ENCODE measurements at places on chromosomes 16 and 17.

DNA sequence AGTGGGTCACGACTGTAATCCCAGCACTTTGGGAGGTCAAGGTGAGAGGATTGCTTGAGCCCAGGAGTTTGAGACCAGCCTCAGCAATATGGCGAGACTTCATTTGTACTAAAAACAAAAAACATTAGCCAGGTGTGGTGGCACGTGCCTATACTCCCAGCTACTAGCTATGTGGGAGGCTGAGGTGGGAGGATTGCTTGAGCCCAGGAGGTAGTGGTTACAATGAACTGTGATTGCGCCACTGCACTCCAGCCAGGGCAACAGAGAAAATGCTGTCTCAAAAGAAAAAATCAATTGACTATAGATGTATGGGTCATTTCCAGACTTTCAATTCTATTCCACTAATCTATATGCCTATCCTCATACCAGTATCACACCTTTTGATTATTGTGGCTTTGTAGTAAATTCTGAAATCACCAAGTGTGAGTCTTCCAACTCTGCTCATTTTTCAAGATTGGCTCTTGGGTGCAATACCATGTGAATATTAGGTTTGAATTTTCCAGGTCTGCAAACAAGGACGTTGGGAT lies 27.2 kb upstream of the CEP20 start:
- DNase-seq: no peak

- no peak for DNase-seq
These were observed 51.5 kb downstream of the CHCT1 start for GRCh38 chr17:60473788-60474187.

DNA sequence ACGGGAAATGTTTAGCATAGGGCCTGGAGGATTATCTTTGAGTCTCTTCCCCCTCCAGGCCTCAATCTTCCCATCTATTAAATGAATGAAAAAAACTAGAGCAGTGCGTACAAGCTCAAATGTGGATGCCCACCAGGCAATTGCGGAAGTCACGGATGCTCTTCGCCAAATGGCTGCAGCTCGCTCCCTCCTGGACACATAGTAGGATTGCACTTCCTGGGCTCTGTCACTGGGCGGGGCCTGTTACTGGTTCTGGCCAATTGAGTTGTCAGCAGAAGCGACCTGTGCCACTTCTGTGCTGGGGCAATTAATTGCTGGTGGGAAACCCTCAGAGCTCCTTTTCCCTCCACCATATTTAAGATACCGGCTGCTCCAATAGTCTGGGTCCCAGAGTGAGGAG lies 168.2 kb upstream of the IRX6 start:
- DNase-seq: no peak

DNA sequence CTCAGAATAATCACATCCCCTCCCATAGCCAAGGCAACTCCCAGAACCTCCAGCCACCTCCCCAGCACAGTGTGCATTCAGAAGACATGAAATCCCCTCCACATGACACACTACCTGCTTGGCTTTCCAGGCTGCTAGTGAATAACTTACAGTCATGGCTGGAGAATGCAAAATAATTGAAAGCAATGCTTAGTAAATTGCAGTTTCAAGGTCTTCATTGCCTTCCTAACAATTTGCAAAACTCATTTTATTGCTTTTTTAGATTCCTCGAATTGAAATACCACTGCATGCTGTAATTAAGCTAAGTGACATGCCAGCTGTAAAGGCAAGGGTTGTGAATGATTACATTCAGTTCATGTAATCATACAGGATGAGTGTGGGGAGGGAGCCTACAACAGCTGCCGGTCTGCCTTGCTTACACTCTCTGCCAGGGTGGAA lies 29.0 kb upstream of the HOXB13 start:
- no peak for DNase-seq

- peak; percentile 88 for DNase-seq
These were observed 64.3 kb downstream of the KLHDC4 start for GRCh38 chr16:87701505-87701921.

- DNase-seq: no peak
These were observed 66.9 kb downstream of the SOCS1 start for GRCh38 chr16:11188801-11189740.

- peak; percentile 86 for DNase-seq
These were observed at the start of gene ZNF267 for GRCh38 chr16:31873556-31874365. Gene ZNF267 (plus strand): TSS chr16:31873807. CDS start chr16:31873967, 160 bp downstream.

GRCh38 chr17:82457073-82457928 lies 1.2 kb upstream of the NARF start:
- no peak for DNase-seq

DNA sequence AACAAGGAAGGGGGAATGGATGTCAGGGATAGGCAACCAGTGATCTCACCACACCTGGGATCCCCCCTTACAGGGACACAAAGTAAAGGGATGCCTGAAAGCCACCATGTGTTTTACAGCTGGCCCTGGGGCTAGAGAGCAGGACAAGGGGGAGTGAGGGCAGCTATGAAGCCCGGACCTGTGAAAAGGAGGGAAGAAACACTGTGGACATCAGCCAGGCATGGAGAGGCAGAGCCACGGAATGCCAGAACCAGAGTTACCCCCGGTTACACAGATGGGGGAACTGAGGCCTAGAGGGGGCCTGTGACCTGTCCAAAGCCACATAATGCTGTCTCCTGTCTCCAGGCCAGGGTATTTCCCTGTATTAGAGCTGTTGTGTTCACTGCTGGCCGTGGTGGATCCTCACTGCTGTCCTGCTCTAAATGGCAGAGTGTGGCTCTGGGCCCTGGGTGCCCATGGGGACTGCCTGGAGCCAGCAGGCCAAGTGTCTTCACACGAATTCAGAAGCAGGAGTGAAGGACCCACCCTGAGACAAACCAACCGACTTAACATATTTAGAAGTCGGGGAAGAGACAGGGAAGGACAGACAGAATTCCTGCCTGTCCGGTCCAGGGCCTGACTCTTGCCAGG lies 29.7 kb upstream of the ITGA3 start:
- no peak for DNase-seq

GRCh38 chr17:43671031-43671692 lies 9.4 kb upstream of the MEOX1 start:
- DNase-seq: peak; percentile 37

DNA sequence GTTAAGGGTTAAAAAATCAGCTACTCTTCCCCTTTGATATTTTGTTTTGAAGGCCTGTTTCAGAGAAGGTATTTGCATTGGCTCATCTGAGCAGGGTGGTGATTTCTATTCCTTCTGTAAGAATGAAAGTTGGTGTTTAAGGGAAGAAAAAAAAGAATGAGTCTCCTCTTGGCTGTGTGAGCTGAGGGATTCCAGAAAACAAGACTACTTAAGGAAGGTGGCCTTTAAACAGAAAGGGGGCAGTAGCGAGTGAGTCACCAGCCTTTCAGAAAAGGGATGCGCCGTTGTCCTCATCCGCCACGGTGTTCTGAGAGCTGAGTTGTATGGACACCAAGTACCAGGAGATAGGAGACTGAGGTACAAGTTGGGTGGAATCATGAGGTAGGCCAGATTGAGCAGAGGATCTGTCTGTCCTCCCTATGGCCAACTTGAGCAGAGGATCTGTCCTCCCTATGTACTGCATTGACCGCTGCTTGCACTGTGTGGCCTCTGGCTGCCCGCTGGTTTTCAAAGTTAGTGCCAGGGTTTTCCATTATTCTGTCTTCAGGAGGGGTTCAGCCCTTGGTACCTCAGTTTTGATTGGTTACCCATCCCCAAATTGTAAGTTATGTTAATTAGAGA lies 8.2 kb downstream of the PRKCA start:
- no peak for DNase-seq

DNA sequence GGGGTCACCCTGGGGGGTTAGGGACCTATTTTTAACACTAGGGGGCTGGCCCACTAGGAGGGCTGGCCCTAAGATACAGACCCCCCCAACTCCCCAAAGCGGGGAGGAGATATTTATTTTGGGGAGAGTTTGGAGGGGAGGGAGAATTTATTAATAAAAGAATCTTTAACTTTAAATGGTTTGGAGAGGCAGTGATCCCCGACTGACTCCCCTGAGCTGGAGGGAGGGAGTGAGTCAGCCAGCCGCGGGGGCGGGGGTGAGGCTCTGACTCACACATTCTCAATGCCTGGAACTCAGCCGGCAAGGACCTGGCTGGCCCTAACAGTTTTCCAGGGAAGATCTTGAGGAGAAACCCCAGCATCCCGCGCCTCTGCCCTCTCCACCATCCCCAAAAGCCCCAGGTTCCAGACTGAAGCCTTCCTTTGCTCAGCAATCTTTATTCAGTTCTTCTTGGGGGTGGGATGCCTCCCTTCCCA lies 1.5 kb downstream of the HCFC1R1 start:
- DNase-seq: peak; percentile 32

GRCh38 chr17:20022701-20023100 lies 13.5 kb downstream of the SPECC1 start:
- no peak for DNase-seq

GRCh38 chr16:80387318-80387921 lies 153.4 kb upstream of the DYNLRB2 start:
- no peak for DNase-seq

DNA sequence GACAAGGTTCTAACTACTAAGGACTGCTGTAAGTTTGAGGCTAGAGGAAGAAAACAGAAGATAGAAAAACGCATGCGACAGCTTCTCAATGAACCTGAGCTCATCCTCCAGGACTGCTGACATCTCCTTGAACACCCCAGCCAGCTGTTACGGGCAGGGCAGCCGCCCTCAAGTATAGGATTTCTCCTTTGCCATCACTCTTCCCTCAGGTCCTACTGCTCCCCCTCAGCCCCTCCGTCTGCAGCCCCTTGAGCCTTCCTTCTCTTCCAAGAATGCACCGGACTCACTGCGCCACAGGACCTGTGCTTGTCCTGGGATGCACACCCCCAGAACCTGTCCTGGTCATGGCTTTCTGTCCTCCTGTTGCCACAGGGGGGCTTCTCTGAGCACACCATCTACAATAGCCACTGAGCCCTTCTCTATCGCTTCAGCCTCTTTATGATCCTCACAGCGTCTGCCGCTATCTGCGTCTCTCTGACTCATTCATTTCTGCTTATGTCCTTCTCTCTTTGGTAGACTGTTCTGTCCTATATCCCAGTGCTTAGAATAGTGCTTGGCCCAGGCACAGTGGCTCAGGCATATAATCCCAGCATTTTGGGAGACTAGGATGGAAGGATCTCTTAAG lies 15.7 kb upstream of the XYLT2 start:
- no peak for DNase-seq

DNA sequence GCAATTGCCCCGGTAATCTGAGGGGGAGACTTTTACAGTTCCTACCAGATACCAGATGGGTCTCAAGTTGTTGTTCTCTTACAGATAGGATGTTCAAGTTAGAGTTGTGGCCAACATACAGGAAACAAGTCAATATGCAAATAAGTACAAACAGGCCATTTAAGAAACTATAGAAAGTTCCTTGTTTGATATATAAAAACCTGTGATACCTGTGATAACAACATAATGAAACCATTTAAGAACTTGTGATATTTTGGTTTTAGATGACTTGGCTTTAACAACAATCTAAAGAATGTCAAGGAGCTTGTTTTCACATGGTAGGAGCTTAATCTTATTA lies 16.8 kb downstream of the CDR2 start:
- no peak for DNase-seq

- no peak for DNase-seq
These were observed 6.2 kb downstream of the PCGF2 start for GRCh38 chr17:38741921-38742410.

DNA sequence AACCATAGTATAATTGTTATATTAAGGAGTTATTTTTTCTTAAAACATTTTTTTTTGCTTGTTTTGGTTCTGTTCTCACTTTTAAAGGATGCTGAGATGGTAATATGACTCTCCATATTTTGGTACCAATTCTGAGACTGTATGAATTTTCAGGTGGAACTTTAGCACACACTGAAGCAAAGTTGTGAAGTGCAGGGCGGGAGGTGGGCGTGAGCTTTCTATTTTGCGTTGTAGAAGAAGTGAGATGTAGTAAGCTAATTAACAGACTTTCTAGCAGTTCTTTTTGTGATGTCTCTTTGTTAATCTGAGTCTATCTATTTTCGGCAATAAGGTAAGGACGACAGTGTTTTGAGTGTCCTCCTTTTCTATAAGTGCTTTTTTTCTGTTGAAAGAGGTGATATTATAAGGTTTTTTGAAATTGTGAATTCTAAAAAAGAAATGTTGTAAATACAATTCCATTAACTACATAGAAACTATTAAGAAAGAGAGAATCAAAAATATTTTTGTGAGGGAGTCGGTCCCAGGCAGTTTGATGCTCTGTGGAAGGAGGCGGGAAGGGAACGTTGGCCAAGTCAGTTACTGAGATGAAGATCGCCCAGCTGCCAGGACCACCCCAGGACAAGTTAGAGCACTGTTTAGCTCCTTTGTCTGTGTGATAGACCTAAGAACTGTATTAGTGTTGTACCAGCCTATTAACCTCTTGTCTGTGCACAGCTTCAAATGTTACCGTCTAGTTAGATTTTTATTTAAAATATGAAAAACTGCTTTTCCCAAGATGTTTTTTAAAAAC lies 65.0 kb downstream of the CCDC182 start:
- no peak for DNase-seq
